T47D (cell line): ENCODE measurements at places on chromosomes 4 and X.

DNA sequence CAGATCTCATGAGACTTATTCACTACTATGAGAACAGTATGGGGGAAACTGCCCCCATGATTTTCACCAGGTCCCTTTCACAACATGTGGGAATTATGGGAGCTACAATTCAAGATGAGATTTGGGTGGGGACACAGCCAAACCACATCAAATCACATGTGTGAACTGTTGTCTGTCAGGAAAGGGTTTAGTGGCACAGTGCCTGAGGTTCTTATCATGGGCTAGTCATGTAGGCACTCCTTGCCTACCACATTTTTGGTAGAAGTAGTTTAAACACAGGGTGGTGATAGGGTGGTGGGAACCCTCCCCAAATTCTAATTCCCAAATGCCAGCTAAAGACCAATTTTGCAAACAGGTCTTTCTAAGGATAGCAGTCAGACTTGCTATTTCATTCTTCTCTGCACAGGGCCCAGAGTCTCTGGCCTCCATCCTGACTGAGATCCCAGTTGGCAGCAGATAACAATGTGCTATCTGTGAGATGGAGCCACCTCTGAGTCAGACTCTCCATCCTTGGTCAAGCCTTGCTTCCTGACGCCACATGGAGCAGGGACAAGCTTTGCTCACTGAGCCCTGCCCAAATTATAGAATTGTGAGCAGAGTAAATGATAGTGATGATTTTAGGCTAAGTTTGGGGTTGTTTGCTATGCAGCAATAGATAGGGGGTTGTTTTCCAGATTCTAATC is 33.5 kb upstream of the SETD7 start:
- no peak for DNase-seq

- no peak for DNase-seq
Measured at GRCh38 chr4:184843984-184844554, 18.3 kb upstream of the ACSL1 start.

- DNase-seq: peak; percentile 36
Measured at GRCh38 chr4:114180481-114180880, 201.0 kb upstream of the ARSJ start.

DNA sequence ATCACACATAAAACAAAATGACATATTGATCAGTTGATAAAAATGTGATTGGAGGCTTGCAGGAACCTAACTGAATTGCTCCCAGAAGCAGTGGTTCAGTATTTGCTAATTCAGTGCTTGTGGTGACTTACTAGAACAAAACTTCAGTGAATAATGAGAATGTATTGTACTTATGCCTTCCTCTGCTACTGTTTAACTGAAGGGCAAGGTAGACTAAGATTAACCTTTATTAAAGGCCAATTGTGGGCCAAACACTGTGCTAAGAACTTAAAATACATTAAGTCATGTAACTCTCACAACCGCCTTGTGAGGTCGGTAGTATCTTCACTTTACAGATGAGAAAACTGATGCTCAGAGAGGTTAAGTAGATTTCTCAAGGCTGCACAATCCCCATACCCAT is 14.9 kb downstream of the IGFBP7 start:
- no peak for DNase-seq

GRCh38 chr4:156685308-156685707 is 286.3 kb downstream of the PDGFC start:
- no peak for DNase-seq

DNA sequence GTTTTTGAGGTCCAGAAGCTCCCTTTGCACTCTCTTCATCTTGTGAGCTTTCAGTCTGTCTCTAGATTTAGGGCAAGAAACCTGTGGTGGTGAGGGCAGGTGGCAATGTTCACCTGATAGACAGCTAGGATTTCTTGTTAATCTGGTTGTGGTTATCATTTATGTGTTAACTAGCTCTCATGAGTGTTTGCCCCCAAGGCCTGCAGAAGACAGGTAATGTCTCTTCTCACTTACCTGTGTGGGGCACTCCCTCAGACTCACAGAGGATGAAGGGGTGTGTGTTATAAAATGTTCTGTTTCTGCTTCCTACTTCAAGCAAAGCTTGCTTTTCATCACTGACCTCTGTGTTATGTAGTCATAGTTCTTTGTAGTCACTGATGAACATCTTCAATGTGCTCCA is 17.8 kb downstream of the EGF start:
- no peak for DNase-seq

DNA sequence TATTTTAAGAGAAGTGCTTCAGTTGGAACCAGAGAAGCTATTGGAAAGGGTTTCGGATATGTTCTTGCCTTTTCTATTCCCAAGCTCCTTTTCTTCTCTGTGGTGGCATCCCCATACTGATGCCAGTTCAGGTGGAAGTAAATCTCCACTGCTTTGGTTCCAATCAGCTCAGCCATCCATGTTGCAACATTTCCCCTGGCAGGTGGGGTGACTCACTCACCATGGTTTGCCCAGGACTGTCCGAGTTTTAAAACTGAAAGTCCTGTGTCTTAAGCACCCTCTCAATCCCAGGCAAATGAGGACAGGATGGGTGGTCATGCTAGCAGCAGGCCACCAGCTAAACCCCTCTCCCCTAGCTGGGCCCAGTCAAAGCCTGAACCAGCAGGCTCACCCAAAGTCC is 15.1 kb downstream of the RAI2 start:
- no peak for DNase-seq

DNA sequence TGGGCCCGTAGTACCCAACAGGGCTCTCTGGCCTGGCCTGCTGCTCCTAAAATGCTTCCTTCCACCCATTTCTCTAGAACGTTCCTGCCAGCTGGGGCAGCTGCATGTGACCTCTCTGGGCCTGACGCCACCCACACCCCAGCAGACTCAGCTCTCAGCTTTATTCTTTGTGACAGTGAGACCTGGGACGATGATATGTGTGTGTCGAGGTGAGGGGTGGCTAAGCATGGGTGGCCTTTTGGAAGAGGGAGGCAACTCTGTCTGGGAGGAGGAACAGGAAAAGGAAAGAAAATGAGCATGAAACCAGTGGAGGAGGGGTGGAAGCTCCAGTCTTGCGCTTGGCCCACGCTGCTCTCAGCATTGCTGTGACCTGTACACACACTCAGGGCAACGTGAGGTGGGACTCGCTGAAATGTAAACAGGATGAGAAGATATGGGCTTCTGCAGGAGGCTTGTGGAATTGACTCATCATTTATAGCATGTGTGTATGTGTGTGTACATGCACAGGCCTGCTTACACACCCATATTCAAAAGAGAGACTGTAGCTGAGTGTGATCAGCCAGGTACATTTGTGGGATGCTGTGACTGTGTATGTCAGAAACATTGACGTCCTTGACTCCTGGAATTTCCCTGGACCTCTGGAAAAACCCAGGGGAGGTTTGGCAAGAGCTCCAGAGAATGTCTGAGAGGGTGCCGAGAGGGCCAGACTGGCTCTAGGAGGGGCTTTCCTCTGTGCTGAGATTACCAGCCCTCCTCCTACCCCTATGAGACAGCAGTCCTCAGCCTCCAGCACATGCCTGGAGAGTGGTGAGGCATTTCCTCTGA is 137.9 kb downstream of the PJA1 start:
- no peak for DNase-seq

- no peak for DNase-seq
Measured at GRCh38 chrX:14694611-14695010, 165.3 kb downstream of the GLRA2 start.
